ENCODE measurements at places on chromosomes 2 and 18. TPM values are rescaled to one million over a fixed set of nuclear protein-coding genes. Genes with fewer than 3 reads are reported as not detected.

- no peaks in the 10 kb centered on the region for H3K4me1 ChIP-seq
- H3K4me3 ChIP-seq, result no peak overlapping the region
- no peaks in the 10 kb centered on the region for H3K27me3 ChIP-seq
Measured at GRCh38 chr18:21933931-21934765, 193.6 kb downstream of the MIB1 start.

- H3K4me1 ChIP-seq, result no peaks in the 10 kb centered on the region
- H3K27ac ChIP-seq, result no peak overlapping the region
- H3K27me3 ChIP-seq, result no peaks in the 10 kb centered on the region
- no peak overlapping the region for H3K4me3 ChIP-seq
- no peaks in the 10 kb centered on the region for H3K36me3 ChIP-seq
Measured at GRCh38 chr2:69777786-69778105, 35.8 kb downstream of the ANXA4 start.

DNA sequence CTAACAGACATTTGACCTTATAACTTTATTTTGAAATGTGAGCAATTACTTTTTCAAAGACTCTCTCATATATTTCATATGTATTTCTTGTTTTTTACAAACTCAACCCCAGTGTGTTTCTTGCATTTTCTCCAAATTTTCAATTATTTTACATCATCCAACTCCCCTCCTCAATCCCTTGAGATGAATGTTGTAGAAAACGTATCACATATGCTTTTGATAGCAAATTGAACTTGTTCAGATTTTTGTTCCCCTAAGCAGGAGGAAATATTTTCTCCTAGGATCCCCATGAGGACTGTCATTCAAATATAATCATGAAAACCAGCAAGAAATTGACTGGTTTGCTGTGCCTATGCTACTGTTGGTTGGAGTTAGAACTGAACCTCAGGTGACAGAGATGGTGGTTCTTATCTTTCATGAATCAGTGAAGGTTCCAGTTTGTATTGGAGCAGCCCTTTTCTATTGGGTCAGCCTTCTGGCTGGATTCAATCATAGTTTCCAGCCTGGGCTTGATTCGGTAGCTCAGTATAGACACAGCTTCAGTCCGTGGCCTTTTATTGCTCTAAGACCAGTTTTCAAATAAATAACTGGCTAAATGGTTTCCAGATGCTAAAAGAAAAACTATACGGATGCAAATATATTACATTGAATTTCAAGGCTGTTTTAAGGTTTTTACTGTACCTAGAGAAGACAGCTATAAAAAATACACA is 591.0 kb downstream of the EPHA4 start:
- H3K4me1 ChIP-seq, result no peaks in the 10 kb centered on the region
- no peak overlapping the region for H3K27ac ChIP-seq
- no peaks in the 10 kb centered on the region for H3K27me3 ChIP-seq
- DNase-seq, result no peak
- no peak overlapping the region for H3K4me3 ChIP-seq
- no peaks in the 10 kb centered on the region for H3K36me3 ChIP-seq

DNA sequence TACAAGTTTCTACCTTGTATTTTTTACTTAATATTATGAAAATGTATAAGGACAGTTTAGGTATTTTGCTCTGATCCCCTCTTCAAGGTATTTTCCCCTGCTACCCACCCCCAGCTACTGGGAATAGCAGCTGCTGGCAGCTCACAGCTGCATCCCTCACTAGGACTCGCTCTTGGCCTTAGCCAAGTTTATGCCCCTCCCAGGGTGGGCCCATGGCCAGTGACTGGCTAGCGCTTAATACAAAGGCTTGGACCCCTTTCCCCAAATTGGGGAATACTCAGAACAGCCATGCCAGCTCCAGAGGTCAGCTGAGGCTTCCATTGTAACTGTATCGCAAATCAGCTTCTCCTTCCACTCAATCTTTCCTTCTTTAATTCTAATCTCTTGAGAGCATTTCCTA is 131.3 kb downstream of the GFPT1 start:
- H3K27me3 ChIP-seq, result no peaks in the 10 kb centered on the region
- H3K27ac ChIP-seq, result peak overlapping the region; percentile 31
- peaks cover 4% of the 10 kb centered on the region for H3K4me1 ChIP-seq
- H3K36me3 ChIP-seq, result no peaks in the 10 kb centered on the region
- DNase-seq, result no peak

- DNase-seq, result no peak
- H3K4me1 ChIP-seq, result no peaks in the 10 kb centered on the region
- H3K4me3 ChIP-seq, result no peak overlapping the region
- H3K27me3 ChIP-seq, result no peaks in the 10 kb centered on the region
- H3K27ac ChIP-seq, result no peak overlapping the region
- H3K36me3 ChIP-seq, result no peaks in the 10 kb centered on the region
Measured at GRCh38 chr2:154898269-154898668, 199.8 kb downstream of the KCNJ3 start.

GRCh38 chr2:229800997-229801754 is 86.8 kb upstream of the DNER start:
- H3K4me3 ChIP-seq, result no peak overlapping the region
- no peaks in the 10 kb centered on the region for H3K27me3 ChIP-seq
- peak overlapping the region; percentile 1 for H3K27ac ChIP-seq
- H3K36me3 ChIP-seq, result peaks cover 17% of the 10 kb centered on the region
- H3K4me1 ChIP-seq, result peaks cover 3% of the 10 kb centered on the region

DNA sequence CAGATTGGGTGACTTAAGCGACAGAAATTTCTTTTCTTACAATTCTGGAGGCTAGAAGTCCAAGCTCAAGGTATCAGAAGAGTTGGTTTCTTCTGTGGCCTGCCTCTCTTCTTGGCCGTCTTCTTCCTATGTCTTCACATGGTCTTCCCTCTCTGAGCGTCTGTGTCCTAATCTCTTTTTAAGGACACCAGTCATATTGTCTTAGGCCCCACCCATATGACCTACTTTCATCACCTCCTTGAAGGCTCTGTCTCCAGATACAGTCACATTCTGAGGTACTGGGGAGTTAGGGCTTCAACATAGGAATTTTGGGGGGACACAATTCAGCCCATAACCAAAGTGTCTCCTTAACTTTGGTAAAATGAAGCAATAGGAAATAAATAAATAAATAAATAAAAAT is 110.9 kb upstream of the EPC2 start:
- H3K27ac ChIP-seq, result no peak overlapping the region
- no peak overlapping the region for H3K4me3 ChIP-seq
- no peaks in the 10 kb centered on the region for H3K4me1 ChIP-seq
- H3K27me3 ChIP-seq, result no peaks in the 10 kb centered on the region
- no peaks in the 10 kb centered on the region for H3K36me3 ChIP-seq

GRCh38 chr2:195756218-195756942 is 99.4 kb downstream of the SLC39A10 start:
- H3K27ac ChIP-seq, result no peak overlapping the region
- no peak for DNase-seq
- no peaks in the 10 kb centered on the region for H3K36me3 ChIP-seq

DNA sequence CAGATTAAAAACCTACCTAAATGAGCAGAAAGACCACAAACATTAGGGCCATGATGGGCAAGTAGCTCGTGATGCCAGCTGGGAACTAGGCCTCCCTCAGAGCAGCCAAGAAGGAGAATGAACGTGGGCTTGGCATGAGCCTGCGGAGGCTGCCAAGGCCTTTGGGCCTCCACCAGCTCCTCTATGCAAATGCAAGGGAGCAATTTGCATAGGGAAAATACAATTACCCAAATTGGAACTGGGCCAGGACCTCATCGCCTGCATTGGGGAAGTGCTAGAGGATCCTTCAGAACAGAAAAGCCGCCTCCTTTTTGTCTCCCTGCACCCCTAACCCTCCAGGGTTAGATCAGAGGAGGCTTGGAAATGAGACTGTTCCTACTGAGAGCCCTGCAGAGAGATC is 326.4 kb downstream of the SMAD2 start:
- no peak overlapping the region for H3K4me3 ChIP-seq
- H3K27me3 ChIP-seq, result no peaks in the 10 kb centered on the region
- H3K4me1 ChIP-seq, result no peaks in the 10 kb centered on the region
- H3K36me3 ChIP-seq, result no peaks in the 10 kb centered on the region
- no peak for DNase-seq

DNA sequence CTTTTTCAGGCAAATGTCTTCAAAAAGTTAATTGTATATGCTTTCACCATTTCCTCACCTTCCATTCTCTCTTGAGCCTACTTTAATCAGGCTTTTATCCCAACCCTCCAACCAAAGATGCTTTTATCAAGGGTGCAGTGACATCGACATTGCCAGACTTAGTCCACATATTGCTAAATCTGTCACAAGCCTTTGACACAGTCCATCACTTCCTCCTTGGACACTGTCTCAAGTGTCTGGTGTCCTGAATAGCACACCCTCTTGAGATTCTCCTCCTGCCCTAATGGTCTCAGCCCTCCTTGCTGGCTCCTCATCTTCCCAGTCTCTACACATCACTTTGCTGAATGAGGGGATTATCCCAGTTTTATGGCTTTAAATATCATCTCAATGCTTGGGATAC is 147.5 kb upstream of the SLC39A10 start:
- no peak for DNase-seq
- no peak overlapping the region for H3K4me3 ChIP-seq
- no peaks in the 10 kb centered on the region for H3K27me3 ChIP-seq
- no peak overlapping the region for H3K27ac ChIP-seq
- no peaks in the 10 kb centered on the region for H3K4me1 ChIP-seq
- no peaks in the 10 kb centered on the region for H3K36me3 ChIP-seq

DNA sequence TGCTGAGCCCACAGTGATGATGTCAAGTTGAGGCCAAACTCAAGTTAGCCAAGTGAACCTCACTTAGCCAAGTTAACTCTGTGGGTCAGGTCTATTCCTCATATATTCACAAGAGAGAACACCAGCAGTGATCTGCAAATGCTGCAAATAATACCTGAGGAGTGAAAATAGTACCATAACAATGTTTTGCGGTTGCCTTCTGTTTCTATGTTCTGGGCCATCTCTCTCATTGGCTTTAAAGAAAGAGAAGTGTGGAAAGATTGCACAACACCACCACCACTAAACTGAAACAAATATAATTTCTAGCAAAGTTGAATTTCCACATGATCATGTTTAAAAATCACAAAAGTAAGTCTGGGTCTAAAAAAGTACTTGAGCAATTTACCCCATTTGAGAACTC is 211.1 kb upstream of the GALNT5 start:
- H3K27me3 ChIP-seq, result no peaks in the 10 kb centered on the region
- no peak overlapping the region for H3K27ac ChIP-seq
- DNase-seq, result no peak
- H3K36me3 ChIP-seq, result no peaks in the 10 kb centered on the region
- no peak overlapping the region for H3K4me3 ChIP-seq
- H3K4me1 ChIP-seq, result no peaks in the 10 kb centered on the region

DNA sequence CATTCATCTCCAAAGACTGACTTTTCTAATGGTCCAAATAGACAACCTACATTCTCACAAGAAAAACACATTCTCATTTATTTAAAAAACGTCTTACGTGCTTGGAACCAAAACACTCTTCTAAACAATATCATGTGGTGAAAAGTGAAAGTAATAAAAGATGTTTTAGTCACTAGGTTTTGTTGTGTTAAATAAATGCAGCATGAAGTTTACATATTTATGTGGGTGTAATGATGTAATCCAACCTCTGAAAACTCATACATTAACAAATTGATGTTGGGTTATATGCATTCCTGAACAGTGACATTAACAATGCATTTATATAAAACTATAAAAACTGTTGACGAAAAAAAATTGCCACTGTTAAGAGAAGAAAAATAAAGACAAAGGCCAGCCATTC is 55.1 kb upstream of the ACVR2A start:
- no peaks in the 10 kb centered on the region for H3K4me1 ChIP-seq
- H3K36me3 ChIP-seq, result no peaks in the 10 kb centered on the region
- no peak overlapping the region for H3K27ac ChIP-seq
- no peak for DNase-seq
- H3K4me3 ChIP-seq, result no peak overlapping the region

GRCh38 chr2:98478907-98479306 is 34.2 kb downstream of the INPP4A start:
- H3K4me1 ChIP-seq, result no peaks in the 10 kb centered on the region
- H3K27ac ChIP-seq, result no peak overlapping the region
- no peak for DNase-seq
- H3K27me3 ChIP-seq, result no peaks in the 10 kb centered on the region
- no peaks in the 10 kb centered on the region for H3K36me3 ChIP-seq

- no peak overlapping the region for H3K4me3 ChIP-seq
- H3K27ac ChIP-seq, result no peak overlapping the region
- H3K36me3 ChIP-seq, result no peaks in the 10 kb centered on the region
- H3K4me1 ChIP-seq, result peaks cover 11% of the 10 kb centered on the region
- DNase-seq, result no peak
Measured at GRCh38 chr2:43206602-43207001, 19.8 kb downstream of the ZFP36L2 start.

DNA sequence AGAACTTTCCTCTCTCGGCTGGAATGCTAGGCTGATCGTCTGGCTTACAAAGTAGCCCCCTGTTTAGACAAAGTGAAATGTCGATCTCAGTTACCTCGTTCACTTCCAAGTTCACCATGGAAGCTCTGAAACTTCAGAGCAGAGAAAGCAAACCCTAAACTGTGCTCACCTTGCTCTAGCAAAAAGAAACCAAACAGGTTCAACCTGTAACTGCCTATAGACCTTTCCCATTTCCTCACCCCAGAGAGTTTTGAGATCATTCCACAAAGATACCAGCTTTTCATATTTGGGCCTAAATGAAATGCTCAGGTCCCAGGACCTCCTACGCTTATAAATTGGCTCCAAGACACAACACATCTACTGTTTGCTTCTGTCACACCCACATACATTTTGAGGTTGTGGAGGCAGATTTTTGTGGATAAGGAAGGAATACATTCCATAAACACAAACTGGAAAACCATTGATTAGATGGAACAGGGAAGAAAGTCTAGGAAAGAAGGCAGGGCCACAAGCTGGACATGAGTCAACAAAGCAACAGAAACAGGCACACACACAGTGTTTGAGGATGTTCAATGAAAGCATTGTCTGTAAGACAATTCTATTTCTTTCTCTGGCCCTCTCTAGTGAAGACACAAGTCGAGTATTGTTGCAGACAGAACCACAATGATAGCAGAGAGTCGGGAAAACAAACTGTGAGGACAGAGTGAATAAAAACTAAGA is 52.8 kb upstream of the TGIF1 start:
- no peaks in the 10 kb centered on the region for H3K36me3 ChIP-seq
- no peak for DNase-seq
- H3K27ac ChIP-seq, result no peak overlapping the region
- H3K4me3 ChIP-seq, result no peak overlapping the region

- no peaks in the 10 kb centered on the region for H3K27me3 ChIP-seq
- H3K27ac ChIP-seq, result no peak overlapping the region
- DNase-seq, result no peak
- H3K36me3 ChIP-seq, result peaks cover 58% of the 10 kb centered on the region
- no peak overlapping the region for H3K4me3 ChIP-seq
Measured at GRCh38 chr18:57561728-57562423, 24.6 kb downstream of the FECH start.

DNA sequence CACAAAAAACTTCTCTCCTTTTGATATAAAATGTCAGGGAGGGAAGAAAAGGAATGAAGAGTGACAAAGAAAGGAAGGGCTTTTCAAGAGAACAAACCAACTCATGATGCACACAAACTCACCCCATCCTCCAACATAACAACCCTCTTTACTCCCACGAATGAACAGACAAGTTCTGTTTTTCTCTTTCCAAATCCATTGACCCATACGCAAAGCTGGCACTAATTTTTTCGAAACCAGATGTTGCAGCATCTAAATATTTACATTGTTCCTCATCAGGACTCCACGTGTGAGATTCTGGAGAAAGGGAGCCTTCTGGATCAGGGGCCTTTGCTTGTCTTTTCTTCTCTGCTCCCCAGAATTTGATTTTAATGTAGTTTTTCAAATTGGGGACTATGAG is 143.3 kb upstream of the BCL2L11 start:
- no peak for DNase-seq
- H3K4me3 ChIP-seq, result no peak overlapping the region
- no peaks in the 10 kb centered on the region for H3K36me3 ChIP-seq
- H3K4me1 ChIP-seq, result no peaks in the 10 kb centered on the region
- no peaks in the 10 kb centered on the region for H3K27me3 ChIP-seq

CCDC178 gene
- total RNA-seq, result not detected

UGT1A8 gene
- total RNA-seq, result not detected

EML6 gene
- total RNA-seq, result not detected

VAMP8 gene
- total RNA-seq, result 10.0 TPM

NPPC gene
- total RNA-seq, result not detected
